ENCODE measurements at places on chromosomes 3 and 15. TPM values are rescaled to one million over a fixed set of nuclear protein-coding genes. Genes with fewer than 3 reads are reported as not detected.

Gene PLSCR4
- 57.0 TPM for total RNA-seq

Gene GOLGA8J
- total RNA-seq, result 0.52 TPM

DNA sequence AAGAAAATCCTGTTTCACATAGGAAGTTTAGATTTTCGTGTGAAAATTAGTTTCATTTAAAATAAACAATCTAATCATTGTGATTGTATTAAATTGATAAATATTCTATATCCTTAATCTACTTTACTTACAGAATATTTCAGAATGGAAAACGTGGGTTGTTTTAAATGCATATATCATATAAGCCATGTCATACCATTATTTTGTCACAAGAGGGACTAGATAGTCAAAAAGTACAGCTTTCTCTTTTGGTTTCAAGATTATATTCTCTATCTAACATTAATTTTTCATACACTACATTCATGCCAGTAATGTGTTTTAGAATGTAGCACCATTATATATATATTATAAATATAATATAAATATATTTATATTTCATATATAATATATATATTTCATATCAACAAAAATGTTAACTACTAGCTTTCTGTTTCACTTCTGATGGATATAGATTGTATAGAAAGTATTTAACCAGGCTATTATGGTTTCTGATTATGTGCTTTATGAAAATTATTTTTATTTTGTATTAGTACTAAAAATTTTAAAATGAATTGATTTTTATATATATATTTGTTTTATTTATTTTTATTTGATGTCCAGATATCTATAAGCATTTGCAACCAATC, 45.3 kb downstream of the OSTN start:
- DNase-seq, result no peak

DNA sequence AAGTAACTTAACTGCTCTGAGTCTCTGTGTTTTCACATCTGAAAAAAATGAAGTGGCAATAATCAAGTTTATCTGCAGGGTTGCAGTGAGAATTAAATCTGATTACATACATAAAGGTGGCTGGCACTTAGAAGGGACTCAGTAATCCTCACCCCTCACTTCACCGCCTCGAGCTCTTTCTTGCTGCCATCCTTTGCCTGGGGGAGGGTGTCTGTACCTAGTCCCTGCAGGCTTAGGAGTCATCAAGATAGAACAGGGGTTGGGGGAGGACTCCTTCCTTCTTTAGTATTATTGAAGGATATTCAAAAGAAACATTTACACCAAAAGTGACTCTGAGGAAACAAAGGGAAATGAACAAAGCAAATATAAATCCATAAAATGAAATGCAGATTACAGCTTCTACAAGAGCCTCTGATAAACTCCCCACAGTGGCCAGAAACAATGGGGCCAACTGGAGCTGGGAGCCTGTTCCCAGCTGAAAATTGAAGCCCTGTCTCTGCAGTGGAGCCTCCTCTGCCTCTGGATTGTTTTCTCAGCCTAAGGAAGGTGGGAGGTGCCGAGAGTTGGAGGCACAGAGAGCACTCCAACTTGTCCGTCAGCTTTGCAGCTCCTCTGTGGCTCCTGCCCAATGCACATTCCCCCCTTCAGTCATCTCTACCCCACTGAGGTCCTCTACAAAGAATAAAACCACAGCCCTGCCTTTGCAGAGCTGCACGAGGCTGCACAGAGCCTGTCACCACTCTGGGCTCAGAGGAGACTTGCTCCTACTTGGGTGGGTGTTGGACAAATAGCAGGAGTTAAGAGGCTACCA, 41.8 kb downstream of the CRYGS start:
- no peak for DNase-seq

- no peak for DNase-seq
Measured at GRCh38 chr15:63338170-63338569, 43.5 kb downstream of the CA12 start.
